Activated CD8-positive, alpha-beta memory T cell treated with anti-CD3 and anti-CD28 coated beads, Interleukin-2, amount 10 ng/mL, durations not matched to agents 7 days and 5 days (primary cell): ENCODE measurements at places on chromosomes 12 and 14. TPM values are rescaled to one million over a fixed set of nuclear protein-coding genes. Genes with fewer than 3 reads are reported as not detected.

Gene TAS2R20
- 1.5 TPM for total RNA-seq

Gene MORN3
- 1.2 TPM for total RNA-seq

Gene C1QL4
- not detected for total RNA-seq

Gene CDKL1
- total RNA-seq, result 17.6 TPM

Gene SLC35E3
- 10.8 TPM for total RNA-seq

Gene LBHD2
- not detected for total RNA-seq

Gene MLXIP
- total RNA-seq, result 36.1 TPM

Gene VASH1
- 8.1 TPM for total RNA-seq

Gene PLEKHH1
- total RNA-seq, result 0.19 TPM

DNA sequence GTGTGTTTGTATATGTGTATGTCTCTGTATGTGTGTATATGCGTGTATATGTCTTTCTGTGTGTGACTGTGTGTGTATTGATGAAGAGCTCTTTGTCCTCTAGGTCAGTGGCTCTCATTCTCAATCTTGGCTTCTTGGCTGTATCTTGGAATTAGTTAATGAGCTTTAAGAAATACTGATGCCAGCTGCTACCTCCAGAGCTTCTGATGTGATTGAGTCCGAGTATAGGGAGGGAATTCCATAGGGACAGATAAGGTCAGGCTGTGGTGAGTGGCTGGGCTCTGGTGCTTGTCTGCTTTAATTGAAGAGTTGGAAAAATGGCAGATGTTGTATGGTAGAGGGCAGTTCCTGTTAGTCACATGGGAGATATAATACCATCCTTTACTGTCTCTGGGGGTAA, 140.1 kb downstream of the C12orf75 start:
- H3K27ac ChIP-seq, result no peak overlapping the region
- H3K36me3 ChIP-seq, result no peaks in the 10 kb centered on the region
- H3K4me3 ChIP-seq, result no peak overlapping the region
- no peak for DNase-seq
- H3K4me1 ChIP-seq, result no peaks in the 10 kb centered on the region

GRCh38 chr14:23024612-23025075, 10.1 kb downstream of the PSMB5 start:
- no peak overlapping the region for H3K4me3 ChIP-seq
- DNase-seq, result no peak
- H3K36me3 ChIP-seq, result peaks cover 31% of the 10 kb centered on the region
- peaks cover 25% of the 10 kb centered on the region for H3K4me1 ChIP-seq

DNA sequence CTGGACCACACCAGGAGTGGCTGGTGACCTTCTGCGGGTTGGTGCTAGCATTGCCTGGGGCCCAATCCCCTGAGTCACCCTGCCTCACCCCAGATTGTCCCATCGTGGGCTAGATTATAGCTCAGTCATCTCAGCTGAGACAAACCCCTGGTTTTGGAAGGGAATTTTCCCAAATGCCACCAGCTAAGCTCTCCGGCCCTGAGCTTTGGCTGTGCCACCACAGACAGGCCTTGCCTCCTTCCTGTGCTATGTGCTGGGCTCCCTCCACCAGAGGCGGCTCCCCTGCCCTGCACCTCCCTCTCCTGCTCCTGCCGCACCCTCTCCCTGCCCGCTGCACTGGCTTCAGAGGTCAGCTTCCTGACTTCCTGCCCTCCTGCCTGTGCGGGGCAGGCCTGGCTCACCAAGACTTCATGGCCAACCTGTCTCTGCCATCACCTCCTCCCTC, 196.3 kb downstream of the TSPAN9 start:
- H3K4me1 ChIP-seq, result no peaks in the 10 kb centered on the region
- peaks cover 11% of the 10 kb centered on the region for H3K27me3 ChIP-seq
- no peak overlapping the region for H3K4me3 ChIP-seq
- DNase-seq, result no peak

- no peak overlapping the region for H3K27ac ChIP-seq
- H3K4me3 ChIP-seq, result no peak overlapping the region
- no peaks in the 10 kb centered on the region for H3K27me3 ChIP-seq
Measured at GRCh38 chr14:79842270-79842669, 369.0 kb downstream of the DIO2 start.

DNA sequence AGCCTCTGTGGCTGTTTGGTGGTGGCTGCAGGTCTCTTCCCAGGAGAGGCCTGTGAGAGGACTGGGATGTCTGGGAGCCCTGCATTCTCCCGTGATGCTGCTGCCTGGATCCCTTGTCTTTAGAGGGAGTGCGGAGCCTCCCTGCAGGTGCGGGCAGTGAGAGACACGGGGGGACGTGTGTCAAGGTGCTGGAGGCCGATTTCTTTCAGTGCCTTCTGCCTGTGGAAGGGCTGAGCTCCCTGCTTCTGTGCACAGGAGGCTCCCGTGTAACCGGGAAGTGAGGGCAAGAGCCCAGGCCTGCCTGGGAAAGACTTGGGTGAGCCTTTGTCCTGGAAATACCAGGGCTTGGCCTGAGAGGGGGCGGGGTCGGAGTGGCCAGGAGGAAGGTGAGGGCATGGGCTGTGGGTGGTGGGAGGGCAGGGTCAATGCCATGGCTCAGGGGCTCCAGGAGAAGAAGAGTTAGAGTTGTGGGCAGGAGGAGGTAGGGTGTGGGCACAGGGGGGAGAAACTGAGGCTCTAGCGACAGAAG, 372.2 kb downstream of the TMEM121 start:
- H3K36me3 ChIP-seq, result no peaks in the 10 kb centered on the region
- H3K27ac ChIP-seq, result no peak overlapping the region
- no peak for DNase-seq
- H3K27me3 ChIP-seq, result no peaks in the 10 kb centered on the region
- H3K4me3 ChIP-seq, result no peak overlapping the region
- H3K4me1 ChIP-seq, result peaks cover 10% of the 10 kb centered on the region

- no peaks in the 10 kb centered on the region for H3K4me1 ChIP-seq
- no peak overlapping the region for H3K27ac ChIP-seq
- H3K27me3 ChIP-seq, result no peaks in the 10 kb centered on the region
- no peak overlapping the region for H3K4me3 ChIP-seq
- no peaks in the 10 kb centered on the region for H3K36me3 ChIP-seq
Measured at GRCh38 chr12:74415633-74416032, 122.0 kb upstream of the ATXN7L3B start.

- DNase-seq, result no peak
- H3K36me3 ChIP-seq, result peaks cover 13% of the 10 kb centered on the region
- no peaks in the 10 kb centered on the region for H3K27me3 ChIP-seq
- no peak overlapping the region for H3K4me3 ChIP-seq
- peaks cover 17% of the 10 kb centered on the region for H3K4me1 ChIP-seq
Measured at GRCh38 chr12:31796270-31796951, 67.6 kb upstream of the AMN1 start.

DNA sequence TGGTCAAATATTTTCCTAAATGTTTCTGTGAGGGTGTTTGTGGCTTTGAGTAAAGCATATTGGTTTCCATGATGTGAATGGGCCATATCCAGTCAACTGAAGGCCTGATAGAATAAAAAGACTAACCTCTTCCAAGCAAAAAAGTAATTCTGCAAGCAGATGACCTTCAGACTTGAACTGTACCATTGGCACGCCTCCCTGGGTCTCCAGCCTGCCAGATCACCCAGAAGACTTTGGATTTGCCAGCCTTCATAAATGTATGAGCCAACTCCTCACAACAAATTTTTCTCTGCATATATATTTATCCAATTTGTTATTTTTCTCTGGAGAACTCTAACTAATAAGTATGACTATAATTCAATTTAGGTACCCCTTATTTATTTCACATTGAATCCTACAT, 190.3 kb downstream of the KIF21A start:
- DNase-seq, result no peak
- no peak overlapping the region for H3K4me3 ChIP-seq
- H3K4me1 ChIP-seq, result no peaks in the 10 kb centered on the region

DNA sequence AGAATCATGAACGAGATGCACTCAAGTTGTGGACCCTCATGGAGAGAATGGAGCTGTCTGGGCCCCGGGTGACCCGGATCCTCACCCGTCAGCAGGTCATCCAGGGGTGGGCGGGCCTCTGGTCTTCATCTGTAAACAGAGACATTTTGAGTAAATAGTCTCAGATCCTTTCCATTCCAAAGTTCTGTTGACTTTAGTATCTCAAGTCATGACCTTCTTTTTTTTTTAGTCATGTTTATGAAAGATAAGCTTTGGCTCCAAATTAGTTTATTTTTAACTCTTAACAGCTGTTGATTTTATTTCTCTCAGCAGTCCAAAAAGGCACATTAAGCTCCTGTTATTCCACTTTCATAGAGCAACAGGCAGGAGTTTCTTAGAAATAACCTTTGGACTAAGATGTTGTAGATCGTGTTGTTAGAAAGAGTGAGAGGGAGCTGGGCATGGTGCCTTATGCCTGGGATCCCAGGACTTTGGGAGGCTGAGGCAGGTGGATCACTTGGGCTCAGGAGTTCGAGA, 48.9 kb upstream of the AMN start:
- peaks cover 25% of the 10 kb centered on the region for H3K36me3 ChIP-seq
- peaks cover 26% of the 10 kb centered on the region for H3K4me1 ChIP-seq
- H3K27ac ChIP-seq, result no peak overlapping the region
- no peaks in the 10 kb centered on the region for H3K27me3 ChIP-seq
- H3K4me3 ChIP-seq, result no peak overlapping the region

- H3K4me3 ChIP-seq, result no peak overlapping the region
- peaks cover 19% of the 10 kb centered on the region for H3K36me3 ChIP-seq
- no peaks in the 10 kb centered on the region for H3K27me3 ChIP-seq
- H3K4me1 ChIP-seq, result peaks cover 26% of the 10 kb centered on the region
Measured at GRCh38 chr12:42094277-42094676, 50.4 kb downstream of the GXYLT1 start.

DNA sequence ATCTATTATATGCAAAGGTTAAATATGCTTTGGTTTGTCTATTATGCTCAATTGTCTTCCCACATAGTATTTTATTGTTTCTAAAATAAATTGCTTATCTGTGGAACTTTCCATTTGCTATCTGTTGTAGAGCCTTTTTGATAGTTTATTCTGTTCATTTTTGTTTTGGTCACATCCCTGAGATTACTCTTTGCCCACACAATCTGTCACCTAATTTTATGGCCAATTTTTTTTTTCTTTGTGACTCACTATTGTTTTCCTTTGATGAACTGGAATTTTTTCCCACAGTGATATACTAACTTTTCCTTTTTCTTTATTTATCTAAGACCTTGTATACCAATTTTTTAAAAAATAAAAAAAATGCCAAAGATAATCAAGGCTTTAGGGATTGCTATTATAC, 61.1 kb downstream of the RASSF9 start:
- no peak overlapping the region for H3K4me3 ChIP-seq
- no peaks in the 10 kb centered on the region for H3K4me1 ChIP-seq
- no peaks in the 10 kb centered on the region for H3K36me3 ChIP-seq
- H3K27me3 ChIP-seq, result no peaks in the 10 kb centered on the region
- no peak for DNase-seq

DNA sequence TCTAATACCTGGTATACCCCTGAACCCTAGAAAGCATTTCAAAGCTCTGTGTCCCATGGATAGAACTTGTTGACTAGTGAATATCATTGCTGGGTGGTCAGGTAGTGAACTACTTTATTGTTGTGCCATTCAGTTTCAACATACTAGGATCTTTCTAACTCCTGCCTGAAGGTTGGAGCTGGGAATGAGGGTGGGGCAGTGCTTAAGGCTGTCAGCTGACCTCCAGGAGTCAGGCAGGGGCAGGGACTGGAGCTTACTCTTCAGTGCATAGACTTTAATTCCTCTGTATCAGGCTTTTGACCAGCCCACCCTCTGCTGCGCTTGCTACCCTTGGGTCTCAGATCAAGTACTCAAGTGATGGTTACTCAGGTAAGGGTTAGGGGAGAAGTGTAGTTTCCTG, 102.6 kb upstream of the RFX4 start:
- no peaks in the 10 kb centered on the region for H3K27me3 ChIP-seq
- no peak overlapping the region for H3K4me3 ChIP-seq
- no peak for DNase-seq
- no peaks in the 10 kb centered on the region for H3K4me1 ChIP-seq
- H3K27ac ChIP-seq, result no peak overlapping the region

GRCh38 chr12:49131051-49131893, at the start of gene TUBA1B:
TSS of gene TUBA1B (minus strand) at chr12:49131395. CDS start at chr12:49131300, 95 bp downstream.
- peaks cover 51% of the 10 kb centered on the region for H3K4me1 ChIP-seq
- H3K36me3 ChIP-seq, result peaks cover 43% of the 10 kb centered on the region
- peak within 1 kb of the TSS; percentile 99 for H3K27ac ChIP-seq

DNA sequence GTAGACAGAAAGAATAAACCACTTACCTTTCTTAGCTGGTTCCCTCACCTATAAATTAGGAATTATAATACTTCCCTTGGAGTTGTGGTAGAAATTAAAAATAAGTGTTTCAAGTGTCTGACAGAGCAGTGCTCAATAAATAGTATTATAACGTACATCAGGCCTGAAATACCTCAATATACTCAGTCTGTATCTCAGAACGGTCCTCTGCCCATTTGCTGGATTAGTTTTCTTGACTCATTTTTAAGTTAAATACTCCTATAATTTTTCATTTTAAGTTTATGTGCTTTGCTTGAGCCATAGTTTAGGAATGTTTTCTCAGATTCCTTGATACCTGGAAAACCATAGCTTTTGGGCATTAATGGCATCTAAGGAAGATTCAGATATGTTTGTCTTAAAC, 22.4 kb downstream of the ARHGAP5 start:
- no peaks in the 10 kb centered on the region for H3K27me3 ChIP-seq
- H3K4me1 ChIP-seq, result peaks cover 23% of the 10 kb centered on the region
- no peak overlapping the region for H3K4me3 ChIP-seq
- H3K36me3 ChIP-seq, result peaks cover 14% of the 10 kb centered on the region
- DNase-seq, result no peak
- H3K27ac ChIP-seq, result no peak overlapping the region

GRCh38 chr14:98404811-98405210, 867.2 kb downstream of the BCL11B start:
- H3K27me3 ChIP-seq, result no peaks in the 10 kb centered on the region
- no peaks in the 10 kb centered on the region for H3K36me3 ChIP-seq
- H3K4me3 ChIP-seq, result no peak overlapping the region
- DNase-seq, result no peak
- no peak overlapping the region for H3K27ac ChIP-seq

DNA sequence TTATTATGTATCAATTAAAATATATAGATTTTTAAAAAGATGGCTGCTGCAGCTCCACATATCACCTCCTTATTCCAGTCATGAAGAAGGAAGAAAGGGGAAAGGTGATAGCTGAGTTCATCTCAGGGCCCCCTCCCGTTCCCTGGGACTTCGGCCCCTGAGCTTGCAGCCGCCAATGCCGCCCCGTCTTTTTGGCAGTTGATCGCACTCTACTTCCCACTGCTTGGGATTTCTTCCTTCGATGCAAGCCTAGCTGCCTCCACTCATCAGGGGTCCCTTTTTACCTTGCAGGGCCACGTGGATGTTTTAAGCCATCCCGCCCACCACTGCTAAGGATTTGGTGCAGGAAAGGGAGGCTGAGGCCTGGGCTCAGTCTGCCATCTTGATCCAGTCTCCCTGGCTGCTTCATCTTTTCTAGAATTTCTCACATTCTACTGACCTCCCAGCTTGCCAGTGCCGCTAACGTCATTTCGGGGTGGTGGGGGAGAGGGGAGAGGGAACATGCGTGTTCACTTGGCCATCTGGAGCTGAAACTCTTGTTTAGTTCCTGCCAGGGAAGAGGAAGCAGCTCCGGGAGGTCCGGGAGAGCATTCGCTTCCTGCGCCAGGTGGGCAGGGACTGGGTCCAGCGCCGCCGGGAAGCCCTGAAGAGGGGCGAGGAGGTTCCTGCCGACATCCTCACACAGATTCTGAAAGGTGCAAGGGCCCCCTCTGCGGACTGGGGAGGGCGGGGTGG, 31.3 kb downstream of the CYP46A1 start:
- DNase-seq, result no peak
- no peak overlapping the region for H3K4me3 ChIP-seq
- H3K27ac ChIP-seq, result no peak overlapping the region
- H3K4me1 ChIP-seq, result no peaks in the 10 kb centered on the region
